GM23248 (cell line): ENCODE measurements at places on chromosomes 6 and 20. TPM values are rescaled to one million over a fixed set of nuclear protein-coding genes. Genes with fewer than 3 reads are reported as not detected.

DNA sequence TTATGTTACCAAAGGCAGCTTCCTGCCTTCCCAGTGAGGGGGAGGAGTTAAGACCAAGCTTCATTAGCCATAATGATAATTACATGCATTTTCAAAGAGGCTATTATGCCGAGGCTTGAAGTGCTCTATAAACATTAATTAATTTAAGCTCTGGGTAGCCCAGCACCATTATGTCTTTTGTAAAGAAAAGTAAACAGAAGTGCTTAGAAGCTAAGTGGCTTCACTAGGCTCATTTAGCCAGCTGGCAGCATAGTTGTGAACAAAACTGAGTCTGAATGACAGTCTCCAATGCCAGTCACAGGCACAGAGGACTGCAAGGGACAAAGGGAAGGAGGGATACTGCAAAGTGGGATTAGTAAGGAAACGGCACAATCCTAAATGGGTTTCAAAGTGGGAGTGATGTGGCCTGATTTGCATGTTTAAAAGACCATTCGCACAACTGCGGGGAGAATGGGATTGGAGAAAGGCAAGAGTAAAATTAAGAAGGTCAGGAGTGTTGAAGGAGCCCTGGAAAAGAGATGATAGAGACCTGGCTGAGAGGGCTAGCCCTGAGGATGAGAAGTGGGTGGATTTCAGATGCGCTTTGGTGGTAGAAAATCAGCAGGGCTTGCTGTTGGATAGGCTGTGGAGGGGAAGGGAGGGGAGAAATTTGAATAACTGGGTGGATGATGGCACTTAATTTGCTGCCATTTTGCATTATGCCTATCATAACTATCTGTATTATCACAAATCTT lies 20.1 kb upstream of the ISM1 start:
- no peak for DNase-seq

GRCh38 chr6:111725446-111726112 lies 119.9 kb upstream of the TRAF3IP2 start:
- peak; percentile 90 for DNase-seq

DNA sequence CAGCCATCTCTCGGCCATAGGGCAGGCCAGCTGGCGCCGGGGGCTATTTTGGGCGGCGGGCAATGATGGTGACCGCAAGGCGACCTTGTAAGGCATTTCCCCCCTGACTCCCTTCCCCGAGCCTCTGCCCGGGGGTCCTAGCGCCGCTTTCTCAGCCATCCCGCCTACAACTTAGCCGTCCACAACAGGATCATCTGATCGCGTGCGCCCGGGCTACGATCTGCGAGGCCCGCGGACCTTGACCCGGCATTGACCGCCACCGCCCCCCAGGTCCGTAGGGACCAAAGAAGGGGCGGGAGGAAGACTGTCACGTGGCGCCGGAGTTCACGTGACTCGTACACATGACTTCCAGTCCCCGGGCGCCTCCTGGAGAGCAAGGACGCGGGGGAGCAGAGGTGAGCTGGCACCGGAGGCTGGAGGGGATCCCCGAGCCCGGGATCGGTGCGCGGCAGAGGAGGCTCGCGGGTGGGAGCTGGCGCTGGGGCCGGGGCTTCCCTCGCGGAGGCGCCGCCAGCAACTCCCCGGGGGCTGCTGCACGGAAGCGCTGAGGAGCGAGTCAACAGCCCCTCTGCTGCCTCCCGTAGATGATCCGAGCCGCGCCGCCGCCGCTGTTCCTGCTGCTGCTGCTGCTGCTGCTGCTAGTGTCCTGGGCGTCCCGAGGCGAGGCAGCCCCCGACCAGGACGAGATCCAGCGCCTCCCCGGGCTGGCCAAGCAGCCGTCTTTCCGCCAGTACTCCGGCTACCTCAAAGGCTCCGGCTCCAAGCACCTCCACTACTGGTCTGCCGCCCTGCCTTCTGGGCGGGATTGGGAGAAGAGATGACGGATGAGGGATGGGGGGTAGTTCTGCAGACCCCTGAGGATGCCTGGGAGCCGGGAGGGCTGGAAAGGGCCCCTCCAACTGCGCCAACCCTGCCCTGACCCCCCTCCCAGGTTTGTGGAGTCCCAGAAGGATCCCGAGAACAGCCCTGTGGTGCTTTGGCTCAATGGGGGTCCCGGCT lies at the start of the genes CTSA and NEURL2:
Gene CTSA, plus strand, starts transcription at position 351 of the 999 bp plus-strand sequence. Its CDS starts 234 bp downstream, at position 585.
Gene NEURL2, minus strand, starts transcription at position 224 of the 999 bp plus-strand sequence. Its CDS starts 217 bp downstream, at position 7.
- DNase-seq = peak; percentile 97

- DNase-seq = peak; percentile 74
Measured at GRCh38 chr6:38095054-38095453, 275.5 kb downstream of the ZFAND3 start.

DNA sequence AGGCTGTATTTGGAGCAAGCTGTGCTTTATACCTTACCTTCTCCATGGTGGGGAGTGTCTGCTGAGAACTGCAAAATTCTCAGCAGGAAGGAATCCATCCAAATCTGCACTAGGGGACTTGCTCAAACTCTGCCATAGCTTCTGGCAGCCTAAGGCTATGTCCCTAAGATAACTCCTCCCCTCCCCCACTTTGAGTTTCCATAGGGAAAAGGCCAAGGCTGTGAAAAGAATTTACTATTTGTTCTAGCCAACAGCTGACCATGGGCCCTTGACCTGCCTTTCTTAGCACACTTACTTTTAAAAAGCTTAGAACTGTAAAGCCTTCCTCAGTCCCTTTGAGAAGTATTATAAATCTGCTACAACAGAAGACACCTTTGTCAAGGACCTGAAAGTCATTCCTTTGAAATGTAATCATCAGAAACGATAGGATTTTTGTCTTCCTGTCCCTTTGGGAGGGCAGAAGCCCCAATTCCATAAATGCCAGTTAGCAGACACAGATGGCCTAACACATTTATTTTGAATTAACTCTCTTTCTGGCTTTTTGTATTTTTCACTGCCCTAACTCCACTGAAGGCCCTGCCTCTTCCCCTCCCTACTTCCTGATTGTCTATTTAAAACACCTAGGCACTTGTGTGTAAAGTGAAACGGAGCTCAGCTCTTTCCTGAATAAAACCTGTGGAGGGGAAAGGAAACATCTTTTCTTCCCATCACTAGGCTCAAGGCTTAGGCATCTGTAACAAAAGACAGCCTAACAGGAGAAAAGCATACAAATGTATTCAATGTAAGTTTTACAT lies 157.1 kb downstream of the AKAP7 start:
- no peak for DNase-seq

Gene RALGAPB
- 20.2 and 25.8 TPM in 2 replicates for total RNA-seq

GRCh38 chr6:79525272-79526100 lies 11.7 kb downstream of the LCA5 start:
- peak; percentile 7 for DNase-seq

DNA sequence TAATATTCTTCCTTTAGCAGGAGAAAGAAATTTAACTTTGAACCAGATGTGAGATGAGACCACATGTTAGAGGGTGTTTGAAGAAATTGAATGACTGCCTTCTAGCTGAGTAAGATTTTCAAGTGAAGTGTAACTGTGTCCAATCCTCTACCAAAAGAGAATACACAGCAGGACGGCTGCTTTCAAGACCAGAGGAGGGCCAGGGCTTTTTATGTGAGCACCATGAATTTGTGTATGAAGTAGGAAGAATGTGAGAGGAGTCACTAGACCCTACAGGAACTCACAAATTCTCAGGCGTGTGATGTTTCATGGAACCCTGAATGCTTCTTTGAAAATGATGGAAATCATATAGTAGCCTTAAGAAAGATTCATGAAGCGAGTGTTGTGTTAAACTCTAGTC lies 56.8 kb upstream of the SPACA1 start:
- DNase-seq = no peak

GRCh38 chr6:41079080-41079479 lies 6.3 kb downstream of the NFYA start:
- no peak for DNase-seq

Gene PTCRA
- total RNA-seq = not detected in 2 replicates

Gene KHDC1L
- total RNA-seq = not detected in 2 replicates

Gene NUP153
- total RNA-seq = 22.9 and 25.3 TPM in 2 replicates

- DNase-seq = no peak
Measured at GRCh38 chr20:35279533-35280174, 1.7 kb upstream of the MMP24OS start.

DNA sequence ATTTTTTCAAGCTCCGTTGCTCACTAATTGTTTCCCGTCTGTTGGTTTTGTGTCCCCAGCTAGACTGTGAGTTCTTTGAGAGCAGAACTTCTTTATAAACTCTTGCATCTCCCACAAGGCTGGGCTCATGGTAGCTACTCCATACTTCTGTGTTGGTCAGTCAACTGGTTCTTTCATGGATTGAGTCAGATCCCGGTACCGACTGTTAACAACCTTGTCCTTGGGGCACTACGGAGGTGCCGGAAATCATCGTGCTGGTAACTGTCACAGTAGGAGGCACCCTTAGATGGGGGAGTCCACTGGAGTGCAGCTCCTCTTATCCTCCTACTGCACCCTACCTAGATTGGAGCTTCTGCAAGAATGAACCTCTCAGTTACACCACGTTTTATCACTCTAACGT lies 8.6 kb upstream of the STX16 start:
- DNase-seq = no peak

Gene LSM14B
- 28.0 and 30.0 TPM in 2 replicates for total RNA-seq

DNA sequence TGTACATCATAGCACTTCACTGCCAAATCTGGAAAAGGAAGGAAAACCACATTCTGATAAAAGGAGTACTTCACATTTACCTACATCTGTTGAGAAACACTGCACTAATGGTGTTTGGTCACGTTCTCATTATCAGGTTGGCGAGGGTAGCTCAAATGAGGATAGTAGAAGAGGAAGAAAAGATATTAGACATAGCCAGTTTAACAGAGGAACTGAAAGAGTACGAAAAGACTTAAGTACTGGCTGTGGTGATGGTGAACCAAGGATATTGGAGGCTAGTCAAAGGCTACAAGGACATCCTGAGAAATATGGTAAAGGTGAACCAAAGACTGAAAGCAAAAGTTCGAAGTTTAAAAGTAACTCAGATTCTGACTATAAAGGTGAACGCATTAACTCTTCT lies 32.0 kb upstream of the GJA10 start:
- no peak for DNase-seq

Gene DCBLD1
- total RNA-seq = 38.4 and 52.0 TPM in 2 replicates
